Stimulated activated naive CD8-positive, alpha-beta T cell treated with anti-CD3 and anti-CD28 coated beads, Interleukin-15, Interleukin-2, amounts not matched to agents 100 U/mL and 50 U/mL, for 24 hours (primary cell): ENCODE measurements at places on chromosomes 5 and 9.

DNA sequence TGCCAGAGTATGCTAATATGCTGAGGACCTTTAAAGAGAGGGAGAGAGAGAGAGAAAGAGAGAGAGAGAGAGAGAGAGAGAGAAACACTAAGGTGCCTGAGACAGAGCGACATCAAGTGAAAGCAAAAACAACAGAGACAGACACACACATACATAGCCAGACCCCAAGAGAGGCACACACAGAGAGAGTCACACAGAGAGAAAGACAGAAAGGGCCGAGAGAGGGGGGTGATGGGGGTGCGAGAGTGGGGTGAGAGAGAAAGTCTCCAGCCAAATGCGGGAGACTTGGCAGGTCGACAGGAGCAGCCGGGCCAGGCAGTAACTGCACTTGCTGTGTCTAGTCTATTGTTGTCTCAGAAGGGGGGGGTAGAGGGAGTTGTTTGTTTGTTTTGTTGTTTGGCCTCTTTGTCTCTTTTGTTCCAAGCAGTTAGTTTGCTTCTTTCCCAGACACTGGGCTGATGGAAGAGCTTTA lies 30.1 kb upstream of the NFIB start:
- DNase-seq: no peak

GRCh38 chr9:98780059-98780749 lies 16.2 kb downstream of the ANKS6 start:
- DNase-seq: no peak

GRCh38 chr5:115209279-115209678 lies 39.6 kb upstream of the TRIM36 start:
- peak; percentile 42 for DNase-seq

- no peak for DNase-seq
These were observed 308.4 kb downstream of the PDE4D start for GRCh38 chr5:59584858-59585846.

GRCh38 chr5:38249301-38249700 lies 9.1 kb upstream of the EGFLAM start:
- no peak for DNase-seq

- no peak for DNase-seq
These were observed 278.3 kb upstream of the PTGER4 start for GRCh38 chr5:40401284-40402006.

- no peak for DNase-seq
These were observed 107.6 kb downstream of the PLCXD3 start for GRCh38 chr5:41402845-41403244.

DNA sequence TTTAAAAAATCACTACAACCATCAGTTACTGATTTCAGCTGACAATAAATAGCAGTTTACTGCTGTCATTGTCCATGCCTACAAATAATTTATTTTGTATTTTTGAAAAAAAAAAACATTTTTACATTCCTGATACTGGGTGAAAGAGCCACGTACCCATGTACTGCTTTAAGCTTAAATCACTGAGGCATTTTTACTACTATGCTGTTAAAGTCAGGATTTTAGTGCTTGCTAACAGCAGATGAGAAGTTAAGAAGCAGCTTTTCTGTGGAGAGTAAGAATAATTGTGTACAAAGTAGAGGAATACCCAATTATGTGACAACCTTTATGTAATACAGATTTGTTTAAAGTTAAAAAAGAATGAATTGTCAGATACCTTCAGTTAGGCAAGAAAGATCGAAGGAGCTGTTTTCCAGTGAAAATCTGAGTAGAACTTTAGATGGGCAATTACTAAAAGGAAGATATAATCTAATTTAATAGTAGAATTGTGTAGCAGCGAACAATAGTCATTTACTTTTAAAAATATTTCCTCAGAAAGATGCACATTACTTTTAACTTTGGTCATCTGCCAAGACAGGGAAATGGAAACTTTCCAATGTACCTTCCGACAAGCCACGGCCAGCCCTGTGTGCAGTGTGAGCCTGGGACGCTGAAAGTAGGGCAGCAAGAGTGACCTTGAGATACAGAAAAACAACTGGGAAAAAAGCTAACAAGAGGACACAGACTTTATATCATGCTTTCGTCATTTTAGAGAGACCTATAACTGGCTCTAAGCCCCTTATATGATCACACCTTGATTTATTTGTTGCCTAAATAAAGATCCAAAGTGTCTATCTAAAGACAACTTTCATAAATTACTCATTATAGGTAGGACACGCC lies 39.9 kb downstream of the RHOBTB3 start:
- no peak for DNase-seq

DNA sequence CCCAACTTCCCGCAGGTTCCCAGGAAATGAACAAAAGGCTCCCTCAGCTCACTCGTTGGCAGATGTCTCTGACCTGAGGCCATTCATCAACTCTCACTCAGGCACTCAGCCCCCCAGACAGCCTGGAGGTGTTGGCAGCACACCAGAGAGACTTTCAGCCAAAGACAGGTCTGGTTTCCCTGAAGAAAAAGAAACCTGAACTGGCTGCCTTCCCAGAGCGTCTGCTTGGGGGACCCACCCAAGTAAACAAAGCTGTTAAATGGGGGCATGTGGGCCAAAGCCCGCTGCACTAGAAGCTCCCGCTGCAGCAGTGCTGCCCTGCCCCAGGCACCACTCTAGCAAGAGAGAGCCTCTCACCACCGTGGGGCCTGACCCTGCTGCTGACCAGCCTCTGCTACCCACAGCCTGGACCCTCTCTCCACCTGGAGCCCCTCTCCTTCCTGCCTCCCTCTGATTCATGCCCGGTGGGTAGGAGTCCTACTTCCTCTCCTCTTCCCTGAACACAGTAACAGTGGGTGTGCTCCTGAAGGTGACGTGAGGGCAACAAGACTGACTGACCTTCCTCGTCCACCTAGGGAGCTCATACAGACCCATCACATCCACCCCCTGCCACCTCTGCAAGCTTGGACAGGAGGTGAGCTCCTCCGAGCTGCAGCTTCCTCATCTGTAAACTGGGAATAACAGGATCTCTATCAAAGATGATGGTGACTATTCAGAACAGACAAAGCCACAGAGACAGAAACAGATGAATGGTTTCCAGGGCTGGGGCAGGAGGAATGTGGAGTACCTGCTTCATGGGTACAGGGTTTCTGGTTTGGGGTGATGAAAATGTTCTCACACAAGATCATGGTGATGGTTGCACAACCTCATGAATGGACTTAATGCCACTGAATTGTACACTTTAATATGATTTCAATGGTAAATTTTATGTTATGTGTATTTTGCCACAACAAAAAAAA lies 31.0 kb upstream of the GABRP start:
- no peak for DNase-seq

DNA sequence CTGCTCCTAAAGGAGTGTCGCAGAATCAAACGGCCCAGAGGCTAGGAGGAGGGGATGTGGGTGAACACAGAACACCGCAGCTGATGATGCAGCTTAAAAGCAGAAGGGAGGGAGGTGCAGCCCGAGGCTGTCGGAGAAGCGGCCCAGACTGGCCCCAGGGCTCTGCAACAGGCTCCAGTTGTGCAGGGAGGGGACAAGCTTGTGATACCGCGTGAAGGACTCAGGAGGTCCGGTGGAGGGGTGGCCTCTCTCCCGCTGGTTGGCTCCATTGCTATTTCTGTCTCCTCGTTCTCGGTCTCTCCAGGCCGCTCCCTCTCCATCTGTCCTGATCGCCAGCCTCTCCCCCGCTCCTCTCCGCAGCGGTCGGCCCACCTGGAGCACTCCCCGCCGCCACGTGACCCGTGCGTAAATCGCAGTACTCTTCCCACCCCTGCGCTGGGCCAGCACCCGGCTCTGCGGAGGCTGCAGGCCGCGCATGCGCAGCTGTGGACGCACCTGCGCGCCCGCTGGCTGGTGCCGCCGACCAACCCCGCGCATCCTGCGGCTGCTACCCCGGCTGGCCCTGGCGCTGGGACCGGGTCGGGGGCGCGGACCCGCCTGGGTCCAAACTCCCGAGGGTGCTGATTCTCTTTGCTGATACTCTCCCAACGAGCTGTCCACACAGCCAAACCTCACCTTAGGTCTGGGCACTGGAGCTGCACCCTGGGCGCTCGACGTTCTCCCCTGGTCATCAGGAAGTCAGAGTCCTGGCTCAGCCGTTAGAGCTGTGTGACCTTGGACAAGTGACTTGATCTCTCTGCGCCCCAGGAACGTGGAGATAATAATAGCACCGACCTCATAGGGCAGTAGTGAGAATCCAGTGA lies 3.7 kb upstream of the STXBP1 start:
- DNase-seq: peak; percentile 80

DNA sequence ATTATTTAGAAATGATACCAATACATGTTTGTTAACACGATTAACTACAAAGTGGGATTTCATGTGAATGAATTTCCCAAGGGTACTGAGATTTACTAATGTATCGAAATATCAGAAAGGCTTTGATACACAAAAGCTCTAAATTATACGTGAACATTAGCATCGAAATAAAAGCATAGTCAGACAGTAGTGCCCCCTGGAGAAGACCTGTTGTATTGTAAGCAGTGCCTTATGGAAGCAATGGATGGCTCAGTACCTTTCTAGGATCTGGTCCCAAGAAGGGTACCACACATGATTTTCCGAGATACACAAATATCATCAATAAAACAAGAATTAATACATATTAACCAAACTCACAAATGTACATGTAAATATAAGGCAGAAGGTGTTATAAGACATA lies 153.8 kb downstream of the CDH12 start:
- DNase-seq: no peak

DNA sequence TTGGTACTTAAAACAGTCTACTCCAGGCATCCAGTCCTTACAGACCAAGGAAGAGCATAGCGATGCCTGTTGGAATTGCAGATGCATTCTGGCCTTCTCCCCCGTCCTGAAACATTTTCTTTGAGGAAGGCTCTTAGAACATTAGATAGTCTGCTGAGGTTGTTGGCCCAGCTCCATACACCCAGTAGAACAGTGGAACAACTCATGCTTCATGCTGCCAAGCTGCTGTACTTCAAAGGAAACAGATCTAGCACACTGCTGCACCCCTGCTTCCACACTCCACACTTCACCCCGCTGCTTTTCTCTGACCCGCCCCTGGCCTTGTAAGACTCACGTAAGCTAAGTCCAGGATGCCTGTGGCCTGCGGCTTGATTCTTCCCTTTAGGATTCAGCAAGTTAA lies 33.4 kb upstream of the NCS1 start:
- no peak for DNase-seq

DNA sequence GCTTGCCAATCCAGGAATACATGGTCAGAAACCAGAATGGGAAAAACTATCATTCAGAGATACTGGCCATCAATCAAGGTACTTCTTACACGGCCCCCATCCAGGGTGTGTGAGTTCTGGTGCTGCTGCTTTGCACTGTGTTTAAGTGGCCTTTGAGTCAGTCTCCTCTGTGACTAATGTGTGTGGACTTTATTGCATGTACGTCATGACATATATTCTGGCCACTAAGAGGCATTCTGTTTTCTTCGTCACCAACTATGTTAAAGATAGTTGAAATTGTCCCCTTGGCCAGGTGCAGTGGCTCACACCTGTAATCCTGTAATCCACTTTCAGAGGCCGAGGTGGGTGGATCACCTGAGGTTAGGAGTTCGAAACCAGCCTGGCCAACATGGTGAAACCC lies 8.5 kb downstream of the EXOSC3 start:
- no peak for DNase-seq
